NK-92 treated with Interleukin-12 subunit alpha and Interleukin-12 subunit beta, amount 100 ng/mL, for 24 hours (cell line): ENCODE measurements at places on chromosomes 3 and 15.

- DNase-seq = no peak
These were observed 213.3 kb upstream of the CFAP20DC start for GRCh38 chr3:59263152-59263551.

DNA sequence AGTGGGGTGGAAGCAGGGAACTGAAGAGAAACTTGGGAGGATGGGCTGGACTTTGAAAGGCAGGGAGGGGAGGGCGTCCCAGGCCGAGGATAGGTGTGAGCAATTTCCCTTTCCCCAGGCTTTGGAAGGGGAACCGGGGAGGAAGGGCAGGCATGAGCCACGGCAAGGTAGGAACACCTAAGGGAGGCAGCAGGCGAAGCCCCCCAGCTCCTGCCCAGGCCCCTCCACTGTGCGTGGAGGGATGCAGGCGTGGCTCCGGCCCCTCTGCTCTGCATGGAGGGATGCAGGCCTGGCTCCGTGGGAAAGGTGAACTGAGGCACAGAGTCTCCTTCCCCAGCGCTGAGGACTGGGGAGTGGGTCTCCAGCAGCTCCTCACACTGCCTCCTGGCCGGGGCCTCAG, 236.4 kb downstream of the XXYLT1 start:
- no peak for DNase-seq

GRCh38 chr15:97456521-97457202, 503.8 kb upstream of the ARRDC4 start:
- DNase-seq = no peak

DNA sequence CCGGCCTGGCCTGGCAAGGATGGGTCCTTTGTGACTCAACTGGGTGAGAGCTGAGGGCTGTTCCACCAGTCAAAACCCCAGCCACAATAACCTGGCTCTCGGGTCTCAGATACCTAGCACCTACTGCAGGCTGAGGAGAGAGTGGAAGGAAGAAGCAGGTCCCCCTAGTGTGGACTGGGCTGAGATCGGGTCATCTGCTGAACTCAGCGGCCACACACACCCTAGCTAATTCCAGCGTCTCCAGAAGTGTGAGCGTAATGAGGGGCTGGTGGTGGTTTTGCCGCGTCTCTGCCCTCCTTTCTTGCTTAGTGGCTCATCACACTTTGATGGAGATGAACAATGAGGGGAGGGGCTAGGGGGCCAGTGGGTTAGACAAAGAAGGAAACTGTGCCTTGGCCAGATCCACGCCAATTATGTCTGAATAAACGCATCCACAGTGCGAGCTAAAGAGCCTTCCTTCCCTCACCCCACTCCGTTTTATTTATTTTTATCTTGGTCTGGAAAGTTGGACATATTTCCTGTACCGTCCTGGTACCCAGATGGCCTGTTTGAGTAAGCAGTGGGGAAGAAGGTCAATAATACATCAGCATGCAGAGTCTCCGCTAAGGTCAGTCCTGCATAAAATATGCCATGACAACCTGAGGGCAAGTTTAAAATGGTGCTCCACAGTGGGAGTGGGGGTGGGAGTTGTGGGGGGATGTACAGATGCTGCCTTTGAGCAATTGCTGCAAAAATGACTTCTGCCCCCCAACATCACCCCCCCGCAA, 370.0 kb downstream of the WDR72 start:
- no peak for DNase-seq

DNA sequence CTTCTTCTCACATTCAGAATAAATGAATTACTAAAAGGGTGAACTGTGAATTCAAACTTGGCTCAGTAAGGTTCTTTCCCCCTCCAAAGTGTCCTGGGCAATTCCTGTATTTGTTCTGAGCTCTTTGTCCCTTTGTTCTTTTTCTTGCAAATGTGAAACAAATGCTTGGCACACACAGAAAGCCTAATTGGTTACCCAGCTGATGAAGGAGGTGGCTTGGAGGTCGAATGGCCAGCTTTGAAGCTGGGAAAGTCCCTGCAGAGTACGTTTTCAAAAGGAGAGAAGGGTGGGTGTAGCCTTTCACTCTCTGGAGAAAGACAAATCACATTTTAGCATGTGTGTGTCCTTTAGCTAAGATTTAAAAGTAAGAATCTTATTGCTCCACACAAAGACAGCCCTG, 154.4 kb downstream of the PEX5L start:
- DNase-seq = no peak
